ENCODE measurements at places on chromosomes 11 and 22.
A peak's percentile ranks its signal among the peaks of the same experiment; 100 is the strongest.

- DNase-seq = no peak
Measured at GRCh38 chr11:13713982-13714381, 45.5 kb downstream of the FAR1 start.

DNA sequence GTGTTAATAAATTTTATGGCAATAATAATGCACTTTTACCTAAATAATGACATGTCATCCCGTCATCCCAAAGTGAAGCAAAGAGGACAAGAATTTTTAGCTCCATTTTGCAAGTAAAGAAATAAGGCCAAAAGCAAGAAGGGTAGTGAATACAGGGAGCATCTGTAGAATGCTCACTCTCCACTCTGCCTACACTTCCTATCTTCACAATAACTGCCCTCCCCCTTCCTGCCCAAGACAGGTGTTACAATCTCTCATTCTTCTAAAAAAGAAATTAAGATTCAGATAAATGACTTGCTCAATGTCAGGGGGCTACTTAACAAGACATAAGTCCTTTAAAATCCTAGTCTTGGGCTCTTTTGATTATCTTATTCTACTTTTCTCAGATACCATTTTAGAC, 8.9 kb downstream of the RDX start:
- DNase-seq = no peak

DNA sequence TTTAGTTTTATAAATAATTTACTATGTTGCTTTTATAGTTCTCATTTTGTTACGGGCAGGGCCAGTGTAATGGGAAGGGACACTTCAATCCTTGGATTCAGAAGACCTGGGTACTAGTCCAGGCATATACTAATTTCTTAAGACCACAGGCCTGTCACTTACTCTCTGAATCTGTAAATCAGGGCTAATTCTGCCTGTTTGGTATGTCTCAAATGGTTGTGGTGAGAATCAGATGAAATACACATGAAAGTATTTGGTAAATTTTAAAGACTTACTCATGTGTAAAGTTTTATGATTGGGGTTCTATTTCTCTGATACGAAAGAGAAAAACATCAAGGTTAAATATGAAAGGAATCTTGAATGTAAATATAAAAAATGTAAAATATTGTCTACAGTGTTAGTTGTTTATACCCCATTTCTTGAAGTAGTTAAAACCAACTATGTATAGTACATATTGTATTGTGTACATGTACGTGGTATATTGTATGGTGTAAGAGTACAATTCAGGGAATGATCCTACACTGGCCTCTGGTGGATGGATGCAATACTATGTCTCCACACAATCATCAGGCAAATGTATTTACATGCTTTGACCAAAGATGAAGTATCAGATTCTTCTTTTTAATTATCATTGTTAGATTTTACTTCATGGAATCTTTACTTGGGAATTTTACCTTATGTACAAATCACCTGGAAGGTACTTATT, 24.5 kb upstream of the RAG2 start:
- peak; percentile 62 for DNase-seq

DNA sequence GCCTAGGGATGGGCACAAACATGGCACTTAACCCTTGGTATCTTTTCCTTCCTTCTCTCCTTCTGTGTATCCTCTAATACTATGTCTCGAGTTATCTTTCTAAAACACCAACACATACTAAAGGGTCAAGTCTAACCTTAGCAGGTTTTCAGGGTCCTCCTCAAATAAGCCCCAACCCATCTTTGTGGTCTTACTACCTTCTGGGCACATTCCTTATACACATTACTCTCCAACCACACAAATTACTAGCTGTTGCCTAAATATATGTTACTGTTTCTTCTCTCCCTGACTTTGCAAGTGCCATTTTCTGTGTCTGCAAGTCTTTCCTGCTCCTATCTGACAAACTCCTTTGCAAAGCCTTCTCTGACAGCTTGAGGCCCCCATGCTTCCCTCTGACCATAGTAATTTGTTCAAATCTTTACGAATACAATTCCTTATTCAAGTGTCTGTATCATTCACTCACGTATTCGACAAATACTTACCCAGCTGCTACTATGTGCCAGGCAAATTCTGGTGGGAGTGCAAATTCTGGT, 15.8 kb upstream of the NUP160 start:
- no peak for DNase-seq

DNA sequence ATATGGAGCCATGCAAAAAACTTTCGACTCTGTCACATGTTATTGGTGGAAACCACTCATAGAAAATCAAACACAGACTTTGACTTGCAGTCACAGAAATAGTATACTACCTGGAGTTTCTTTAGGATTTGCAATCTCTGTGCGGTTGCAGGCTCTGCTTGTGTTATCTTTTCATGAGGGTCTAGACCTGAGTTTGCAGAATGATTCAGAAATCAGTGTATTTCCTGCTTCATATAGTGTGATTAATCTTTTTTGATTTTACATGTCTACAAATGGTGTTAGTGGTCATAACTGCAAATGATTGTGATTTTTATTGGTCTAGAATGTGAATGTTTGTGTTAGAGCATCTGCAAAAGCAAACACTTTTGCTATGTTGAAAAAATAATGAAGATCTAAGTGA, 690.2 kb downstream of the NTM start:
- DNase-seq = no peak

GRCh38 chr11:14519597-14519916, 629 bp downstream of the PSMA1 start:
- no peak for DNase-seq

DNA sequence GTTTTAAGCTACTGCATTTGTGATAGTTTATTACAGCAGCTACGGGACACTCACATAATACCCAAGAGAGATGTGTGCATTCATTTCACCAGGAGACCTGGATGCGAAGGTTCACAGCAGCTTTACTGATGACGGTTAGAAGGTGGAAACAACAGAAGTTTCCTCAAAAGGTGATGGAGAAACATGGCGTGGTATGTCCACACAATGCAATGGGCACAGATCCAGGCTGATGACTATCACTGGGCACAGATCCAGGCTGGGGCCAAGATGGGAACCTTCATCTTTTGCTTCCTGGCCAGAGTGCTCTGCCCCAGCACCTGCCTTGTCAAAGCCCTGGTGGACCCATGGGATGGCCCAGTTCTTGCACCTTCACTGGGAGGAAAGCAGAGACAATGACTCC, 30.6 kb upstream of the RFPL3 start:
- no peak for DNase-seq

DNA sequence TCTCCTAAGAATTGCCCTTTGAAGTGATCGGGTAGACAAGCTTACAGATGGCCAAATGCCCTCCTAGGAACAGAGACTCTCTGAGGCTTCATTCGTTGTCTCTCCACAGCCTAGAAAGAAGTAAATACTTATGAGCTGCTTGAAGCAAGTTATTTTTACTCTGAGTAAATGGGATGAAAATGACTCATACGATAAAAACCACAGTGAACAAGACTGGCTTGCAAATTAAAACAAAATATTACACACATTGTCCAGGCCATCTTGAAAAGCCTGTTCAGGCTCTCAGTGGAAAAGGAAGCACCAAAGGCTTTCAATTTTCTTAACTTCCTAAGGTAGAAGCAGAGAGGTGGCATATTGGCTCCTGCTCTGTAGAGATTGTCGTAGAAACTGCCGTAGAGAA, 294.2 kb downstream of the NELL1 start:
- peak; percentile 77 for DNase-seq

DNA sequence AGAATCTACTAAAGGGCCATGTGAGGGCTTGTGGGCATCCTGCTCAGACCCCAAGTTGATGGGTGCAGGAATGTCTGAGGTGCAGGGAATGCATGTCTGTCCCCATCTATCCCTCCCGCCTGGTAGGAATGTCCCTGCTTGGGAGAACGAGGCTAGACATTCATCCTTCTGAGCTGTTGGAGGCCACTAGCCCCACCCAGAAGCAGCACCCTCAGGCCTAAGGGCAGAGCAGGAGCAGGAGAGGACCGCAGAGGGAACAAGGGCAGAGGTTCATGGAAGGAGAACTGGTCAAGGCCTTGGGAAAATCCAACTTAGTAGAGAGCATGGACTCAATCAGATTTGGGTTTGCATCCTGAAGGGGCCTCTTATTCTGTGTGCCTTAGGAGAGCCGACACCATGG, 22.1 kb upstream of the LMO1 start:
- DNase-seq = no peak

- DNase-seq = peak; percentile 73
Measured at GRCh38 chr11:3865388-3866193, 10.1 kb downstream of the STIM1 start.

GRCh38 chr11:128482512-128483191, 104.7 kb downstream of the ETS1 start:
- DNase-seq = peak; percentile 66

- DNase-seq = peak; percentile 35
Measured at GRCh38 chr11:14029971-14030920, 67.7 kb downstream of the SPON1 start.

GRCh38 chr11:45890886-45891550, 5.6 kb downstream of the MAPK8IP1 start:
- DNase-seq = no peak

DNA sequence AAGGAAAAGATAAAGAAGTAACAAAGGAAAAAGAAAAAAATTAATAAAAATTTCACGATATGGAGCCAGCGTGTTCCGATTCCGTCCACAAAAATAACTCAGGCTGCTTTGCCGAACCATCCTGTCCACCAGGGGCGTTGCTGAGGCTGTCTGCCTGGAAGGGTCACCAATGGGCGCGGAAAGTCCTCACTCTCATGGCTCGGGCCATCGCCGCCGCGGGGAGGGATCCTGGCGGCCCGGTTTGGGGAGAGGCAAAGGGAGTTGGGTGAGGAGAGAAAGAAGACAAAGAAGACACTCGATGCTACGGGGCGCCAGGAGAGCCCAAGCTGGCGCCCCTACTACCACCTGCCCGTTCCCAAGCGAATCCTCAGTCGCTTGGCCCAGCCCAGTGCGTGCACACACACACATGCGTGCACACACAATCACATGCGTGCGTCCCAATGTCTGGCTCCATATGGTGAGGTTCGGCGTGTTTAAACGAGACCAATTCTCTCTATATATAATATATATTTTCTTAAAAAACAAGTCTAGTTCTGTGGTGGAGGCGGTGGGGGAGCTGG, 5.6 kb upstream of the PYGM start:
- no peak for DNase-seq

- DNase-seq = peak; percentile 25
Measured at GRCh38 chr11:30786256-30787110, 200.3 kb upstream of the MPPED2 start.

GRCh38 chr22:28279888-28280287, 360.8 kb upstream of the PITPNB start:
- DNase-seq = no peak
